ENCODE measurements at places on chromosomes 1 and 21.

GRCh38 chr1:198141668-198142351 is 15.0 kb upstream of the NEK7 start:
- DNase-seq: no peak

- no peak for DNase-seq
Observed at GRCh38 chr1:183889095-183889494, 84.2 kb downstream of the RGL1 start.

DNA sequence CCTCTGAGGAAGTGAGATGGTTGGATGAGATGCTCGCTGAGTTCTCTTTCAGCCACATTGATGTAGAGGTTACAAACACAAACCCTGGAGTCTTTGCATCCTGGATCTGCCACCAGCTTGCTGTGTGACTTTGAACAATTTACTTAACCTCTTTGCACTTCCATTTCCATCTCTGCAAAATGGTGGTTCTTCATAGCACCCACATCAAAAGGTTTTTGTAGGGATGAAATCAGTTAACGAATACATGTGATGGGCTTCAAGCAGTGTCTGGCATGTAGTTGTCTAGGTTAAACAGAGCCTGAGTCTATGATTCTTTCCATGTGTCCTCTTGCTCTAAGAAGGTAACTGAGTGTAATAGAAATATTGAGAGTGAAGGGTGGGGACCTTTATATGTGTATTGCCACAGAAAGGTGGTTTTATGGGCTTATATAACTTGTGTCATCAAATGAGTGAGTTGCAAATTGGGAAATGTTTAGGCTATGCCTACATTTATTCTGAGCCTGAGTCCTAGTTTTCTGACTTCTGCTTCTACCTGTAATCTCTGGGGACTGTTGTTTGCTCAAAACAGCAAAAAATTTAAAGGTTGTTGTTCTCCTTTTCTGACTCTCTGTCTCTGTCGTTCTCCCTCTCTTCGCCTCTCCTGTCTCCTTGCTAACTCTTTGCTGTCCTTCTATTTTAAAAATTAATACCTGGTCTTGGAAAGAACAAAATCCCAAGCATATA is 27.3 kb upstream of the LRRN2 start:
- DNase-seq: no peak

DNA sequence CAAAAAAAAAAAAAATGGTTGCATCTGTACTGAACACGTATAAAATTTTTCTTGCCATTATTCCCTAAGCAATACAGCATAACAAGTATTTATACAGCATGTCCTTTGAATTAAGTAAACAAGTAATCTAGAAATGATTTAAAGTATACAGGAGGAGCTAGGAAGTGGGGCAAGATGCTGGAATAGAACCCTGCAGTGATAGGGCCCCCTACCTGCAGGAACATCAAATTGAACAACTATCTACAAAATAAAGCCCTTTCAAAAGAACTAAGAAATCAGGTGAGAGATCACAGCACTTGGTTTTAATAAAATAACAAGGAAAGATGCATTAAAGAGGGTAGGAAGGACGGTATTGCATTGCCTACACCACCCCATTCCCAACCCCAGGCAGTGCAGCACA is 10.9 kb downstream of the TSHB start:
- DNase-seq: no peak

DNA sequence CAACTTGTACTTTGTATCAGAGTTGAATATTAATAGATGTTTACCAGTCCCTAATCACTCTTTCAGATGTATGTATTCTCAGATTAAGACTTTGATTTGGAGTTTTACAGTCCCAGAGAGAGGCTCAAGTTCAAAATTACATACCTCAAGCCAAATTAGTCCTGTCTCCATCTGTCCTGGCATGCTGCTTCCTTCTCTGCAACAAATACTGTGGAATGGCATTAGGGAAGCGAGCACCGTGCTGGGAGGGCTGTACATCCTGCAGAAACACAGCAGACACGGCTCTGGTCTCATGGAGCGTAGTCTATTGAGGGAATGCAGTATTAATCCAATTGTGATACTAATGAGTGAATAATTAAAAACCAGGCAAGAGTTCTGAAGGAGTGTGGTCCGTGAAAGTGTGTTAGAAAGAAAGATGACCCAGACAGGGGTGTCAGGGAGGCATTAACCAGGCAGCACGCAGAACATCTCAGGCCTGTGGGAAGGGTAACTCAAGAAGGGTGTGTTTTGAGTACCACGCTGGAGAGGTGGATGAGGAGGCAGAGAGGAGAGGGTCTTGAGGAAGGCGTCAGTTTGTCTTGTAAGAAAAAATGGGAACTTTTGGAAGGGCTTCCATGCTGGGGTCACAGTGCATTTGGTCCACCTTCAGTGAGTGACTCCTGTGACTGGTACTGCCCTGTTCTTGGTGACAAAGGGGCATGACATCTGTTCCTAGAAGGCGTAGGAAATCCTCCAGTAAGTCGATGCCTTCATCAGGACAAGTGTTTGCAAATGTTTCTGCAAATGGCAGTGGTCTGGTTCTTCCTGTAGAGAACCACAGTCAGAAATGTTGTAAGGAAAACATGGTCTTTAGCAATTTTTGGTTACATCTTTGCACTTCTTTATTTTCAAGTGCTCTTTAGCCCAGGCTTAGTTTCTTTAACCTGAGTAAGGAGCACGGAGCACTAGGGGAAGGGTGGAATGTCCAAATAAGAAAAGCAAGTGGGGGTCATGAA is 1.6 kb downstream of the RAB4A start:
- no peak for DNase-seq

DNA sequence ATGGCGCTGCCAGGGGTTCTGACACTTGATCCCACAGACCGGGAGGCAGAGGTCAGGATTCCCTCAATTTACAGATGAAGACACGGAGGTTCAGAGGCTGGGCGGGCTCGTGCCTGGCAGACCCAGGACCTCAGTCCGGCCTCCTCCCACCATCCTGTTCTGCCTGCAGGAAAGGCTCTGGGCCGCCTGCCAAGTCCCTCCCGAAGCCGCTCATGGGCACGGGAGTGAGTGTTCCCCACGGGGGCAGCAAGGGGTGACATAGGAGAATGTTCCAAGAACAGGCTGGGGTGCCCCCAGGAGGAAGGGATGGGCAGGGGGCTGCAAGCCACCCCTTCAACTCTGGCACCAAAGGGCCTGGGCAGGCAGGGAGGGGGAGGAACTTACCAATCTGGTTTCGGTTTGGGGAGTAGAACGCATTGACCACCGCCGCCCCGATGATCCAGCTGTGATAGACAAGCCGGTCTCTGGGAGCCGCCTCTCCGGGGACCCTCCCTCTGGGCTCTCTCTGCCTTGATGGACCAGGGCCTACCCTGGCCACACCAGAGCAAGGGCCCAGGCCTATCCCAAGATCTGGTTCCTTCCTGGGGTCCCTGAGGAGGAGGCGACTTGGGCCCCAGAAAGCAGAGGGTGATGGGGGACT is 7.5 kb downstream of the PRXL2B start:
- peak; percentile 81 for DNase-seq

DNA sequence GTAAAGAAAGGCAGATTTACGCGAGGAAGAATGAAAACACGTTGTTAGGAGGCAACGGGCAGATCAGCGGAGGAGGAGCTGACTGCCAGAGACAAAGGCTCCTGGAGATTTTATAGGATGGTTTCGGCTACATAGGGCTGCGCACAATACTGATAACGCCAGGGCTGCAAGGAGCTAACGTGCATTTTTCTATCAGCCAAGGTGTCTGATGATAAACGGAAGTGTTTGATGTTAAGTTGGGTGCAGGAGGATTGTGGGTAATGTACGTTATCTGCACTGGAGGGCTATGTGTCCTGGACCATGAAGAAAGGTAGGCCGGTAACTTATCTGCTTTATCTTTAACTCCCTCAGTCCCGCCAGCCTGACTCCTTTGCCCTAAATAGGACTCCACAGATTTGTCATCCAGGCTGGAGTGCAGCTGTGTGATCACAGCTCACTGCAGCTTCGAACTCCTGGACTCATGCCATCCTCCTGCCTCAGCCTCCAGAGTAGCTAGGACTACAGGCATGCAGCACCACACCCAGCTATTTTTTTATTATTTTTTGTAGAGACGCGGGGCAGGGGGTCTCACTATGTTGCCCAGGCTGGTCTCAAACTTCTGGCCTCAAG is 29.6 kb downstream of the SETD4 start:
- no peak for DNase-seq

GRCh38 chr1:114558544-114558943 is 22.9 kb downstream of the BCAS2 start:
- no peak for DNase-seq

DNA sequence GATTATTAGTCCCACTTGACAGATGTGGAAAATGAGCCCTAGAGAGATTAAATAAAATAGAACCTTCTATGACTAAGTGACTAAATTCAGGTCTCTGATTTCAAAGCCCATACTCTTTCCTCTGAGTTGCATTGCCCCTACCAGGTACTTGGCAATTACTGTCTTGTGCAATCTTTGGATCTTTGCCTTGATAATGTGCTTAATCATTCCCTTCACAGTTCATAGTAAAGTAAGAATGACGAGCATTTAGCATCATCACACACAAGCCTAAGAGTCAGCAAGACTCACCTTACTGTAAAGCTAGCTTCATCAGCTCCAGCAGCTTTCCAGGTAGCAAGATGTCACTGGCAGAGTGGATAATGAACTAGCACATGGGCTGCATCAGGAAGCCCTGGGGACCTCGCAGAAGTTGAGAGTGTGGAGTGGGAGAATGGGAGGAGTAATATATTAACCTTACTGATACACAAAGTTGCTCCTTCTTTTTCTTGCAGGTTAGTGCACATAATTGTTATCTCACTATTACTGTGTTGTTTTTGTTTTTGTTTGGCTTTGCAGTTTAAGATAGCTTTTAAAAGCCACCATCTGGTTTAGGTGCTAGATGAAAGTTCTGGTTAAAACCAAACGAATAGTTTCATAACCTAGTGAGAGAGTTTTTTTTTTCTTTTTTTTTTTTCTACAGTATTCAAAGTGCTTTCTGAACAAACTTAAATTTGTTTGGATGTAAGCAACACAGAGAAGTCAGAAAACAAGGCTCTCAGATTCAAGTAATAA is 71.8 kb downstream of the PBX1 start:
- no peak for DNase-seq

DNA sequence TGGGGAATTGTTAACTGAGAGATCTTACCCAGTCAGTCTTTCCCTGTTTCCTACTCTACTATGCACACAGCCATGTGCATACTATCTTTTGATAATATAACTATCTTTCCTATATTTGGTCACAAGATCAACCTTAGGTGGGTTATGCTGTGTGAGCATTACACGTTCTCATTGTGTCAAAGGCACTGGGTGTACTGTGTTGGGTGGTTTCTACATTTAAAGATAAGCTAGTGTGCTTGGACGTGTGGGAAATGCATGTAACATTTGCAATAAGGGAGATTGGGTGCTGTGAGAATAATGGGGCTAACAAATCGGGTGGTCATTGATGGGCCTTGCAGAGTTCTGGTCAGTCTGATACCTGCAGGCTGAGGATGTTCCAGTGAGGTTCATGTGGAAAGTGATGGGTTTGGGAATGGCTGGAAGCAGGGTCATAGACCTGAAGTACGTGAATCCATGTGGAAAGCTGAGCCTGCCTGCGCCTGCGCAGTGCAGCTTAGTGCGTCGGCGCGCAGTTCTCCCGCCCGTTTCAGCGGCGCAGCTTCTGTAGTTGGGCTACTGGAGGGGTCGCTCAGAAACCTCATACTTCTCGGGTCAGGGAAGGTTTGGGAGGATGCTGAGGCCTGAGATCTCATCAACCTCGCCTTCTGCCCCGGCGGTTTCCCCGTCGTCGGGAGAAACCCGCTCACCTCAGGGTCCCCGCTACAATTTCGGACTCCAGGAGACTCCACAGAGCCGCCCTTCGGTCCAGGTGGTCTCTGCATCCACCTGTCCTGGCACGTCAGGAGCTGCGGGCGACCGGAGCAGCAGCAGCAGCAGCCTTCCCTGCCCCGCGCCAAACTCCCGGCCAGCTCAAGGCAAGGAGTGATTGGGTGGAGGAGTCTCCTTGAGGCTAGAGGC is at the start of gene MSH4:
Gene MSH4 (plus strand): TSS at position 507 of the 897 bp plus-strand sequence. CDS start 104 bp downstream, at position 611.
- DNase-seq: no peak

- no peak for DNase-seq
Observed at GRCh38 chr1:70077066-70077465, 128.3 kb downstream of the LRRC40 start.

GRCh38 chr1:59156051-59156450 is 140.8 kb upstream of the FGGY start:
- no peak for DNase-seq

GRCh38 chr1:173426057-173426456 is 51.1 kb upstream of the PRDX6 start:
- DNase-seq: no peak

DNA sequence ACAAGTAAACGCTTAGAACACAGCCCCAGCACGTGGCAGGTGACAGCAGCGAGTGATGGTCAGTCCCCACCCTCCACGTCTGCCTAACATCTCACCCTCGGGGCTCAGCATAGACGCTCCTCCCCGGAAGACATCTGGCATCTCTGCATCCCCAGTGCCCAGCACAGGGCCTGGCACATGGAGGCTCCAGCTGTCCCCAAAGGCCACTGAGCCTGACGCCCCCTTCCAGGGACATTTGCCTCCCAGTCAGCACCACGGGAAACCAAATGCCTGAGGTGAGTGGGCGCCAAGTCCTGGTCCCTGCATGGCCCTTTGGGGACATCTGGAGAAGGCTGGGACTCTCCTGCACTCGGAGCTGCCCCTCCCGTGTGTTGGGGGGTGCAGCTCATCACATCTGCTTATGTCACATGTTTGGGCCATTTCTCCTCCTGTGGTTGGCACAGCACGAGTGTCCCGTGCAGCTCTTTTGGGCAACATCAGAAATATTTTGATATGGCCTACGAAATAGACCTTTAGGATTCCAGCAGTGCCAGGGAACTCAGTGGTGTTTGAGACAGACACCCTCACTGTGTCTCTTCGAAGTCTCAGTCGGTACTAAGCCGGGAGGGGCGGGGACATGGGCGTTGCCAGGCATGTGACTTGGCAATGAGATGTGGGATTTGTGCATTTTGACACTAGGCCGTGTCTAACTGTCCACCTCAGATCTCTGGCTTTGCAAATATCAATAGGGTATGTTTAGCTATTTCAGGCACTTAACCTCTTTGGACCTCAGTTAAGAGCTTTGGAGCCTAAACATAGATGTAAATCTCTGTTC is 315.0 kb downstream of the PTPRU start:
- no peak for DNase-seq

GRCh38 chr1:221164029-221164428 is 284.8 kb downstream of the HLX start:
- DNase-seq: no peak

DNA sequence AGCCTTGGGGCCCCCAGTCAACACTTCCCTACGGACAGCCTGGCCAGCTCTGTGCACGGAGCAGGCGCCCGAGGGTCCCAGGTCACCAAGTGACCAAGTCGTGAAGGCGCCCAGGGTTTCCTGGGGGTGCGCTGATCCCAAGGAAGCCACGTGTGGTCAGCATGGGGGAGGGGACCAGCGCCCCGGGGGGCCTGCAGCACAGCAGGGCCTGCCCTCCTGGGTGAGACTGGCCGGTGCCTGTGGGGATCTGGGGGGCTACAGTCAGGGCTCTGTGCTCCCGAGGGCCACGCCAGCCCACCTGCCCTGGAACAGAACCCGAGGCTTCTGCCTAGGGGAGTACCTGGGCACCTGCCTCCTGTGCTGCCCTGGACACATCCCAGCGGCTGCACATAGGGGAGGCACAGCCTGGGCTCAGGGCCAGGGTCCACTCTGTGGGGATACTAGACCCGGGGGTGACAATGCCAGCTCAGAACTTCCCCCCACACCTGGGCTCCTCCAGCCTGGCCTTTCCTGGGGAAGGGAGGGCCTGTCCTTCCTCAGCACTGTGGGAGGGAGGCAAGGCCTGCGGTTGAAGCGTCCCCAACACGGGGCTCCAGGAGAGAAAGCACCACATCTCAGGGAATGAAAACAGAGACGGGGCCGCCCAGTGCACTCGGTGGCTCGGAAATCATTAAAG is 6.2 kb upstream of the POFUT2 start:
- no peak for DNase-seq
